ENCODE measurements at places on chromosomes 5 and 9.

DNA sequence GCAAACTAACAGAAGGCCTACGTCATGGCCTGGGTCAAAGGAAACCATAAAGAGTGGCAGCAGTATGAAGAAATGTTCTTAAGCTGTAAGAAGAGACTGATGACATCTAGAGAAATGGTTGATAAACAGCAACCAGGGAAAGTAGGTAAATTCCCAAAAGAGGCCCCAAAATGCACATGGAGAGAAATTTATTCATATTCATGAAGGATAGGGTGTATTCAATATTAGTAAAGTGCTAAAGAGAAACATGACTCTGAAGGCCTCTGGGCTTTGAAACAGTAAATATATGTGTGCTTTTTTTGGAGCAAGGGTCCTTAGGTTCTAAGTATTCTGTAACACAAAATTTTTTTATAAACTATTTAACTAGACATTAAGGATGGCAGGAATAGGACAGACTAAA is 149.7 kb upstream of the GRIA1 start:
- no peak for DNase-seq

GRCh38 chr5:141532726-141533125 is 43.8 kb downstream of the PCDHGC5 start:
- no peak for DNase-seq

GRCh38 chr9:136522314-136523237 is 23.3 kb downstream of the NOTCH1 start:
- DNase-seq: no peak

GRCh38 chr9:133606708-133607025 is 2.5 kb downstream of the FAM163B start:
- no peak for DNase-seq

GRCh38 chr5:59020611-59021285 is 437.9 kb downstream of the RAB3C start:
- DNase-seq: no peak

DNA sequence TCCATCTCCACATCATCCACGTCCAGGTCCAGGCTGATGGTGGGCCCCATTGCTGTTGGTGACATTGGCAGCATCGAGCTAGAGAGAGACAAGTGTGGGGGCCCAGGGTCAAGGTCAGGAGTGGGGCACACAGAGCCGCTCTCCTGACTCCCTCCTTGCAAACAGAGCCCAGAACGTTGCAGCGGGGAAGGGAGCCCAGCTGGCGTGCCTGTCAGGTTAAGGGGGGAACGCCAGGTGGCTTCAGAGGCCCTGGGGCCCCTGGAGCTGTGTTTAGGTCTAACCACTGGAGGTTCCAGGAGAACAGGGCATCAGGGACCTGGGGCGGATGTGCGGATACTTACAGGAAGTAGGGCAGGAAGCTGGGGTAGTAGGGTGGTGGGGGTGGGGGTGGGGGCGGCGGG is 7.5 kb downstream of the RNF44 start:
- no peak for DNase-seq

GRCh38 chr5:57231607-57232006 is 57.7 kb downstream of the GPBP1 start:
- no peak for DNase-seq

GRCh38 chr5:33816791-33817190 is 75.0 kb downstream of the ADAMTS12 start:
- no peak for DNase-seq

DNA sequence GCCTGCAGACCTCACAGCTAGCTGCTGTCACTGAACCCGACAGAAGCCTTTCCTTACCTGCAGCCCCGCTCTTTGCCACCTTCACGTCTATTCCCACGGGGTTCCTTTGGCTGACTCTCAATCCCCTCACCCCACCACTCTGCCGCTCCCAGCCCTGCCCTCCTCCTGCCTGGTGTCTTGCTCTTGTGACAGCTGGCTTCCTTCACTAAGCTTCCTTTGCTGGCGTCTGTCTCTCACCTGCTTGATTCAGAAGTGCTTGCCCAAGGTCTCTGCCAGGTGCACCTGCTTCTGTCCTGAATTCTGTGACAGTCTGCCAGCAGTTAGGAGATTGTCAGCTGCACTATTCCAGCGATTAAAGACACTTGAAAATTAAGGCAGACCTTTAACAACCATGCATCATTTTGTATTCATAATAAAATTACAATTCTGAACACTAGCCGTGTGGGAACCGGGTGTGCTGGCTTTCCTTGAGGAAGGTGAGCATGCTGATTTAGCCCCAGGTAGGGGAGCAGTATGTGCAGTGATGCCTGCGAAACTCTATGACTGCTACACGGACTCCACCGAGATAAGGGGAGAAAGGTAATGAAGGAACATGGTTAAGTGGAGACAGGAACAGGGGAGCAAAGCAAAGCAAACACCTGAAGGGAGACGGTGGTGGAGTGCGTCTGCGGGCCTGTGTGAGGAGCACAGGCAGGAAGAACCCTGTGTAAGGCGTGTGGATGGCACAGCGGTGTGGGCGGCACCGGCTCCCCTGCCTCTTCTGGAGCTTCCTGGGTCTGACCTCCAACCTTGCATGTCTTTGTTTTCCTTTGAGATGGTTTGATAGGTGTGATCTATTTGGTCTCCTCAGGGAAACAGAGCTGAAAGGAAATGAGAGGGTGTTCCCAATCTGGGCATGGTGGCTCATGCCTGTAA is 80.1 kb upstream of the CACNA1B start:
- no peak for DNase-seq

DNA sequence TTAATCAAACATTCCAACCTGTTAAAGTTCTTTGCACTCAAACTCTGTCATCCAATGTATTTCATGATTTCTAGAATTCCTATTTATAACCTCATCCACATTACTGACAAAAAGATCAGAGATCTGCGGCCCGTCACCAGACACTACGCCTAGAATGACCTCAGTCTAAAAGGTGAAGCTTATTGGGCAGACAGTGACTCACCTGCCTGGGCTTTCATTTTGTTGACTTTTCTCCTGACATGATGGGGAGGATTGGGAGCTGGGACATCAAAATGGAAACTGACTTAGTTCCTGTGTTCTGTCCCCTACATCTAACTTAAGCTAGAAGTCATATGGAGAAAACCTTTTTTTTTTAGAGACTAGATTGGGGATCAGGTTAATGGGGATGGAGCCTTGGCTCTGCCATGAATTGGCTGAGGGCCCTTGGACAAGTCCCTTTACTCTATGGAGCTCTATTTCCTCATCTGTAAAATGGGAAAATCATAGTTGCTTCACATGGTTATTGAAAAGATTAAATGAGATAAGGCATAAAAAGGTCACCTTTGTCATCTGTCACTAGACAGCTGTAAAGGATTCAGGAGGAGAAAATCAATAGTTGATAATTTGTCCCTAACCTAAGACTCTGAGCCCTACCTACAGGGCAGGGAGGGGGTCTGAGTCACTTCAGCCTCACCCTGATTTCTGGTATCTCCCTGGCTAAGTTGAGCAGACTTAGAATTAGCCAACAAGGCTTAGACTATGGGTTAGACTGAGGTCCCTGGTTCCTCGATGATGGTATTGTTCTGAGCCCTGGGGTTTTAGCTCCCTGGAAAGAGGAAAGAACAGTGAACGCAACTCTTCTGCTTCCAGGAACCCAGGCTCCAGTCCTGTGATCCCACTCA is 224.8 kb upstream of the TBC1D2 start:
- no peak for DNase-seq

DNA sequence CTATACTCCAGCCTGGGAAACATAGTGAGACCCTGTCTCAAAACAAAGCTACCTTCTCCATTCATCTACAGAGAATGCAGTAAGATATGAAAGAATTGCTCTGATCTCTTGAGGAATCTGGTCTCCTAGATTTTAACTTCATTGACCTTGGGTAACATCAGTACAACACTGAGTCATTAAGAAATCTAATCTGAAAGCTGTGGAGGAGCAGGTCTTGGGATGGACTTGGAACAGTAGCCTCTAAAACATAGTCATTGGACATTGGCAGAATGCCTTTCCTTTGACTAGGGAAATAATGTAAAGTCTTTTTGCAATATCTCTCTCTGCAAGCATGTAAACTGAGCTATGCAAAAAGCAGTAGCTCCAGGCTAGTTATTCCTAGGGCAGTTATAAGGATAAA is 58.1 kb downstream of the KCNN2 start:
- DNase-seq: peak; percentile 4

DNA sequence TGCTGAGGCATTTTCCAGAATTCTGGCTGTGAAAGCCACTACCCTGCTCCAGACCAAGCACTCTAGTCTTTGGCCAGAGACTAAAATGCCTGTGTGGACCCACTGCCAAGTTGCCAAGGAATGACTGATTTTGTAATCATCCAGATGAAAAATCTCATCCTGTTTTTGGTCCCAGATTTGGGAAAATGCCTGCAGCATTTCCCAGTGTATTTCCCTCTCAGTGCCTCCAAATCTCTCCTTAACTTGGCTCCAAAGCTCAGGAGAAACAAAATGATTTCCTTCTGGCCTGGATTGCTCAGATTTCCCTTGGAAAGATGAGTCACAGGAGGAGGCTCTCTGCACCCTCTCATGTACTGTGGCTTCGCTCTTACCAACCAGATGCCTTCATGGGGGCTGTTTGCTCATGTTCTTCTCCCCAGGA is 335.2 kb upstream of the TARS1 start:
- DNase-seq: peak; percentile 53

- no peak for DNase-seq
These were observed 23.6 kb downstream of the UBAP2 start for GRCh38 chr9:34025062-34025461.

DNA sequence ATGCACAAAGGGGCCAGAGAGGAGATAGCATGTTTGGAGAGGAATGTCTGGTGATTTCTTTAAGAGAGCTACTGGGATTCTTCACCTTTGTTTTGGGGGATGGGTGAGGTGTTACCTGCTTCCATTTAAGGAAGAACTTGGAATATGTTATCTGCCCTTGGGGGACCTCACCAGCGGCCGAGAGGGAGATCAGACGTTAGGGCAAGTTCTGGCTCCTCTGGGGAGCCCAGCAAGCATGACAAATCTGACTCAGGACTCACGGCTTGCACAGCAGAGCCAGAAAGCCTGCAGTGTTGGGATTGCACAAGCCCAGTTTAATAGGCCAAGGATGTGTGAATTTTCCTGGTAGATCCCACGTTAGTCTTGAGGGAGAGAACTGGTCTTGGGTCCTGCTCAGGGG is 40.3 kb downstream of the SLC28A3 start:
- DNase-seq: no peak

DNA sequence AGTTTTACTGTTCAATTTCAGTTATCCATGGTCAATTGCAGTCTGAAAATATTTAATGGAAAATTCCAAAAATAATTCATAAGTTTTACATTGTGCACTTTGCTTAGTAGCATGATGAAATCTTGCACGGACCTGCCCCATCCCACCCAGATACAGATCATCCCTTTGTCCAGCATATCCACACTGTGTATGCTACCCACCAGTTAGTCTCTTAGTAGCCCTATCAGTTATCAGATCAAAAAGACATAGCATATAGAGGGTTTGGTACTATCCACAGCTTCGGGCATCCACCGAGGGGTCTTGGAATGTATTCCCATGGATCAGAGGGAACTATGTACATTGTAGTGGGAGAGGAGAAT is 97.7 kb downstream of the SLC44A1 start:
- DNase-seq: no peak

DNA sequence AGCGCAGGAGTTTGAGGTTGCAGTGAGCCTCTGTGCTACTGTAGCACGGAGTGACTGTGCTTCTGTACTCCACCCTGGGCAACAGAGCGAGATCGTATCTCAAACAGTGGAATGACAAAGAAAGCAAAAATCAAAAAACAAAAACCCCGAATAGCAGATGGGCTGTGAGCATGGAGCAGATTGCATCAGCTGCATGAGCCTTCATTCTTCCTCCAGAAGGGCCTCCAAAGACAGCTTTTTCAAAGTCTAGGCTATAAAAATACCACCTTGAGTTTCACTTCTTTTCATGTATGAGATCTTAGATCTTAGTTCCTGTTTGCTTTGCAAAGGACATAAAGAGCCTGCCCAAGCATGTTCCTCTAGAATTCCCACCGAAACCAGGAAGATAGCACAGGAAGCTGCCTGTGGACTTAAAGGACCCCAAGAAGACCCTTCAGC is 15.0 kb upstream of the HSPB3 start:
- DNase-seq: no peak

- no peak for DNase-seq
These were observed 155.3 kb downstream of the PJA2 start for GRCh38 chr5:109254511-109254910.

Measured in fibroblast of skin of left quadriceps (primary cell).